ENCODE measurements at places on chromosomes 13 and 19.

DNA sequence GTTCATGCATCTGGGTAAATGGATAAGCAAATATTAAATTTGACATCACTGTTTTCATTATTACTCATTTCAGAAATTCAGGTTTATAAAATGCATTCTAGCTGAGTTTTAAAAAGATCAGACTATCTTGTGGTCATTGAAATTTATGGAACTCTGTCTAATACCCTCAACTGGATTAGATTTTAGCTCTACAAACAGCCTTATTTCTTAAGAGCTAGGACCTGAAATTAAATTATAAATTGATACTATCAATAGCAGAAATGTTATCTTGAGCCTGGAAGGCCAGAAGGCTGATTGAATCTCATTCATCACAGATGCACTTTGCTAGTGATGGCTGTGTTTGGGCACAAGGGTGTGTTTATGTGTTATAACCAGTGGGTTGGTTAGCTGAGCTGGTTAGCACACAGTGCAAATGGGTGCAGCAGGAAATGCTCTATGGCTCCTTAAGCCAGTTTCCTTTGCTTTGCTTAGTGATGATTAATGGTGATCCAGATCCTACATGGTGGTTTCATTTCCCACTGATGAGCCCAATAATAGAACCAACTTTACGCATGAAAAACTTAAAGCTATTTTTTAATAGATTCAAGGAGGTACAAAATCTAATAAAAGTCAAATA, 310.8 kb upstream of the KLF12 start:
- DNase-seq: no peak

DNA sequence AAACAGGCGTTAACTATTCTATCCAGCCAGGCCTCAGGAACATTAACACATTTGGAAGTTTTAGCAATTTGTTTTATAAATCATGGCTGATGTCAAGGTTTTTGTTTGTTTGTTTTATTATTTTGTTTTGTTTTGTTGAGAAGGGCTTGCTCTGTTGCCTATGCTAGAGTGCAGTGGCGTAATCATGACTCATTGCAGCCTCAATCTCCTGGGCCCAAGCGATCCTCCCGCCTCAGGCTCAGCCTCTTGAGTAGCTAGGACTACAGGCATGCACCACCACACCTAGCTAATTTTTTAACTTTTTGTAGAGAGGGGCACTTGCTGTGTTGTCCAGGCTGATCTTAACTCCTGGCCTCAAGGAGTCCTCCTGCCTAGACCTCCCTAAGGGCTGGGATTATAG, 28.3 kb downstream of the NUP58 start:
- no peak for DNase-seq

DNA sequence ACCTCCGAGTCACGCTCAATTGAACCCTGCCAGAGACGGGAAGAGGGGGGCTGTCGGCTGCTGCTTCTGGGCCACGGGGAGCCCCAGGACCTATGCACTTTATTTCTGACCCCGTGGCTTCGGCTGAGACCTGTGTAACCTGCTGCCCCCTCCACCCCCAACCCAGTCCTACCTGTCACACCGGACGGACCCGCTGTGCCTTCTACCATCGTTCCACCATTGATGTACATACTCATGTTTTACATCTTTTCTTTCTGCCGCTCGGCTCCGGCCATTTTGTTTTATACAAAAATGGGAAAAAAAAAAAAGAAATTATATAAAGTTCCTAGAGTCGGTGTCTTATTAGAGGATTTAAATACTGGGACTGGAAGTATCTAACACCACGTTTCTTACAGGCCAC, 11.7 kb downstream of the TRIP10 start:
- no peak for DNase-seq

DNA sequence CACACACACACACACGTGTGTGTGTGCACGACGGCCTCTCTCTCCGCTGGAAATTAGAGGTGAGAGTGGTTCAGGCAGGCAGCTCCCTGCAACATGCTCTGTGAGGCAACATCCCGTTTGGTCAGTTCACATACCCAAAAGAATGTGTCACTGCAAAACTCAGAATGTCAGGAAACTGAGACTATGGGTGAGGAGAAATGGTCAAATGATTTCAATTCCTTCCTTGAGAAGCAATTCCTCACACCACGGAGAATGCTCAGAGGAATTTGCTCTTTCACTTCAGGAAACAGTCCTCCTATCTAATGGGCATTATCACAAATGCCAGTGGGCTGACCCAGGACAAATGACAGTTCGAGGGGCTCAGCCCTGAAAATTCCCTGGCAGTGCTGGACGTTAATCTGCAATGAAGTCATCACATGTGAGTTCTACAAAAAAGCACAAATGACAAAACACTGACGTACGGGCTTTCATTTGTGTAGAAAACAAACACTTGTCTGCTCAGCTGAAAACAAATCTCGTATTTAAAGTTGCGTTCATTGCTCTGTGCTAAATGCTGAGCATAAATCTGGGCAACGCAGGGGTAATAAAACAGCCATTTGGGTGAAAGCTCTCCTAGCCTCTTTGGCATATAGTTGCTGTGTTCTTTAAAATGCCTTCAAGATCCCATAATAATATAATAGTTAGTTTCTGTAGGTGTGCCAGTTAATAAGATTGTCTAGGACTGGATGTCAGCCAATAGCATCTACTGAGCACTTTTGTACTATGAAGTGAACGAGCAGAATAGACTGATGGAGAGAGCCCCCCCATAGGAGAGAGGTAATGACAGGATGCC, 18.6 kb upstream of the LATS2 start:
- peak; percentile 31 for DNase-seq

DNA sequence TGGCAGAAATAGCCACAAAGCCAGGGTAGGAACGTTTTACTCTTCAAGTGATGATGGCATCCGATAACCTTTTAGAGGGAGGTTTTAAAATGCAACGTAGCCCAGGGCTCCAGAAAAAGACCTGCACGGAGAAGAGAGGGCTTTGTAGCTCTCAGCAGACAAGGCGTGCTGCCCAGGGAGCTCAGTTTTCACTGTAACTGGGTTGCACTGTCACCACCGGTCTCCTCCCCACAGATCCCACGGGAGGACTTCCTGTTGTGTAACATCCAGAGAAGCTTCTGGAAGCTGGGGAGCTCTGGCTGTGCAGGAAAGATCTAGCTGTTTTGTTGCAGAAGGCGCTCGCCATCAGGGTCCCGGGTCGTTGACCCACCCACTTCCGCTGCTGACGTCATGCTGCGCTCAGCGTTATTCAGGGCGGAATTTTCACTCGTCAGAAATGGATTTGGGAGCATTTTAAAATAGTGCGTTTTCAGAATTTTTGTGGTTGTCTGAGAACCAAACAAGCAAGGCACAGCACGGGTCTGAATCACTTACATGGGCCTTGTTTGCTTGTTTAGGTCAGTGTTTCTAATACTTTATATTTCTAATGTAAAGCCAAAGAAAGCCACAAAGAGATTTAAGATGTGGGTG, 50.8 kb downstream of the ATP11A start:
- no peak for DNase-seq

GRCh38 chr19:6150289-6150688, 14.8 kb downstream of the ACSBG2 start:
- DNase-seq: no peak

DNA sequence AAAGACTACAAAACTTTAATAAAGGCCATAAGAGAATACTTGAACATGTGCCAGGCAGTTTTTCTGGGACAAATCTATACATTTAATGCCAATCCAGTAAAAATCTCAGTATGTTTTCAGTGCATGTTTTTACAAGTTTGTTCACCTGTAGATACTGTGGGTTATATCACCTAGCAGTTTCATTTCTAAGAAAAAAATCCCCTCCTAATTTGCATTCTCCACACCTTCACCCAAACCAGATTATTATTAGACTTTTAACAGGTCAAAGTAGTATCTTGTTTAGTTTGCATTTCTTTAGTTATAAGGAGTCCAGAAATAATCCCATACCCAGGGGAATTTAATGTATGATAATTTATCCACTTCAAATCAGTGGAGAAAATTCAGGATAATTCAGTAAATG, 17.0 kb upstream of the LPAR6 start:
- no peak for DNase-seq

DNA sequence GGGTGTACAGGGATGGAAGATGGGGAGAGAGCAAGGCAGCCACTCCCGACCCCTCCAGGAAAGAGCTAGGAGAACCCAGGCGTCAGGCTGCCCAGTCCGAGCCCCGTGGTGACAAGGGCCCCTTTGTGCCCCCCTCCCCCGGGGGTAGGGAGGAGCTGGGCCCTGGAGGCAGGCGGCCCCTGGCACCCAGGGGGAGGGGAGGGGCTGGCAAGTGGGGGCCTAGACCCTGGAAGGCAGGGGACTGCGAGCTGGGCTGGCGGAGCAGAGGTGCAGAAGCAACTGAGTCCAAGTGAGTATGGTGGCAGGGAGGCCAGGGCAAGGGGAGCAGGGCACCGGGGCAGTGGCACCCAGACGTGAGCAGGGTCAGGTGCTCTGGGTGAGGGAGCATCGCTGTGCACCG, at the start of gene MAG:
TSS of gene MAG (plus strand) at position 246 of the 400 bp plus-strand sequence. CDS start 3,248 bp downstream, outside the sequence.
- no peak for DNase-seq

- no peak for DNase-seq
Measured at GRCh38 chr19:12786141-12786870, 5.0 kb upstream of the JUNB start.

Data from endothelial cell (in vitro differentiated cells).